Activated CD8-positive, alpha-beta memory T cell treated with anti-CD3 and anti-CD28 coated beads for 36 hours (primary cell): ENCODE measurements at places on chromosomes 2 and 18. TPM values are rescaled to one million over a fixed set of nuclear protein-coding genes. Genes with fewer than 3 reads are reported as not detected.

PSMA8 gene
- 1.7 TPM for total RNA-seq

HNRNPA3 gene
- total RNA-seq: 220 TPM

ANKRD30BL gene
- not detected for total RNA-seq

ALK gene
- not detected for total RNA-seq

TRIM43 gene
- not detected for total RNA-seq

IGFBP5 gene
- not detected for total RNA-seq

MDH1 gene
- 214 TPM for total RNA-seq
